ENCODE measurements at places on chromosomes 11 and 22. TPM values are rescaled to one million over a fixed set of nuclear protein-coding genes. Genes with fewer than 3 reads are reported as not detected.

Gene MMP10
- total RNA-seq = 15.0 TPM

Gene CEP126
- total RNA-seq = 9.1 TPM

Gene SLC29A2
- 4.8 TPM for total RNA-seq

Gene TTC28
- 51.1 TPM for total RNA-seq

Gene PVALB
- not detected for total RNA-seq

Gene JAML
- total RNA-seq = 0.39 TPM

Gene PRPF19
- 114 TPM for total RNA-seq

Gene SLC17A6
- total RNA-seq = not detected

Gene MN1
- 1.7 TPM for total RNA-seq

Gene C11orf87
- not detected for total RNA-seq

Gene PLAAT3
- total RNA-seq = 22.8 TPM

Gene APOA4
- total RNA-seq = not detected

Gene PGA3
- total RNA-seq = not detected

Gene CHADL
- 2.1 TPM for total RNA-seq

Gene BLID
- 3.5 TPM for total RNA-seq

Gene TNNT3
- total RNA-seq = not detected

Gene SLC22A25
- total RNA-seq = not detected

Gene MB
- not detected for total RNA-seq

Gene TMEM86A
- total RNA-seq = 2.6 TPM

Gene OR10AG1
- total RNA-seq = not detected

Gene MAP4K2
- 43.3 TPM for total RNA-seq

Gene EFCAB6
- 0.32 TPM for total RNA-seq

Gene STIM1
- total RNA-seq = 32.7 TPM

Gene UCP3
- total RNA-seq = 1.3 TPM

Gene FJX1
- total RNA-seq = 26.6 TPM

Gene OR2AG2
- 0.46 TPM for total RNA-seq

Gene HMOX1
- total RNA-seq = 29.2 TPM

Gene INPP5J
- total RNA-seq = 0.49 TPM

Gene PACSIN3
- 27.2 TPM for total RNA-seq

Gene PICK1
- 18.5 TPM for total RNA-seq

Gene OTOG
- not detected for total RNA-seq

Gene IFTAP
- 19.5 TPM for total RNA-seq

Measured in endothelial cell of umbilical vein (primary cell).